Esophagus muscularis mucosa (tissue), 4 donors: ENCODE measurements at places on chromosomes 4 and X. TPM values are rescaled to one million over a fixed set of nuclear protein-coding genes. Genes with fewer than 3 reads are reported as not detected.

GRCh38 chr4:156933633-156934258 lies 37.9 kb downstream of the PDGFC start:
- DNase-seq = no peak

GRCh38 chrX:49003696-49004095 lies 1.6 kb upstream of the GRIPAP1 start:
- DNase-seq = no peak

- DNase-seq = no peak
Measured at GRCh38 chrX:50442426-50443116, 28.1 kb downstream of the DGKK start.

- DNase-seq = no peak
Measured at GRCh38 chr4:161320377-161320776, 843.4 kb downstream of the FSTL5 start.

GRCh38 chrX:13965531-13965930 lies 64.2 kb downstream of the GEMIN8 start:
- no peak for DNase-seq

- no peak for DNase-seq
Measured at GRCh38 chr4:40612283-40612682, 17.4 kb downstream of the RBM47 start.

DNA sequence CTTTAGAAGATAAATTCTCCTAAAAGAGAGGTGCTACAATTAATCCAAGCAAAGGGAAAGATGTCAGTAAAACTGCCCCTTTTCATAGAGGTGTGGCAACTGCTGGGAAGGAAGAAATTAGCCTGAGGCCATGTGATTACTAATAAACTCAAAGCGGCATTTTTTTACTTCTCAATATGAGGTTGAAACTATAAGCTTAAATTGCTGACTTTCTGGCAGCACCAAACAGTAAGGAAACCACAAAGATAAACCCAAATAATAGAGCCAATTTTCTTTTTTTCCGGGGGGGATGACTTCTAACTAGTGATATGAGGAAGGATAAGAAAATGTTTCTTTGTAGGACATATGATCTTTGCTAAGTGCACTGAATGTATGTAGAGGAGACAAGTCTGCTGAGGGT lies 30.9 kb downstream of the AR start:
- DNase-seq = no peak

DNA sequence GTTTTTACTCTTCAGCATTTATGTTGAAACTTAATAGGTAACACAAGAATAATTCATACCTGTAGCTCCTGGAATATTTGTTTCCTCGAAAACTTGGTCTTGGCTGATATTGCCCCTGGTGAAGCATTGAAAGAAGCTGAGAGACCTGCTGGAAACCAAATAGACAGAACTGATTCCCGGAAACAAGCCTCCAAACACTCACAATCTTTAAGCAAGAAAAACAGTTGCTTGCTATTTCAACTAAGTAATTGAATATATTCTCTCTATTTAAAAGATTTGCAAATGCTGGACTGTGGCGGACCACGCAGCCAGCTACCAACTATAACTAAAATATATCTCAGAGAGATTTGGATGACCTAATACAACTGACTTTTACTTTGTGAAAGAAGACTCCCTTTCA lies 3.6 kb downstream of the PCDH18 start:
- DNase-seq = no peak

DNA sequence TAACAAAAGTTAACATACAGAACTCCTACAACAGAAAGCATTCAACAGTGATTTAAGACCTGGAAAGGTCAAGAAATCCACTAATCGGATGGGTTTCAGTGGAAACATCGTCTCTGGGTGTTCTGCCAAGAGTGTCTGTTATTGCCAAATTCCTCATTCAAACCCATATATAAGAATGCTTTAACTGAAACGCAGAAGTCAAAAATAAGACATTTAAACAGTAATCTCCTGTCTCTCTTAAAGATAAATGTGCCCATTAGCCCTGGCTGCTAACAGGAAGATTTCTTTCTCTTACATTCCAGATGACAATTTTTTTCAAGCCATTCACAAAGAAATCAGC lies 31.5 kb downstream of the DCTD start:
- DNase-seq = no peak

GRCh38 chr4:159269116-159269515 lies 166.2 kb downstream of the RAPGEF2 start:
- no peak for DNase-seq

GRCh38 chr4:62252728-62253127 lies 1052.6 kb downstream of the ADGRL3 start:
- no peak for DNase-seq

DNA sequence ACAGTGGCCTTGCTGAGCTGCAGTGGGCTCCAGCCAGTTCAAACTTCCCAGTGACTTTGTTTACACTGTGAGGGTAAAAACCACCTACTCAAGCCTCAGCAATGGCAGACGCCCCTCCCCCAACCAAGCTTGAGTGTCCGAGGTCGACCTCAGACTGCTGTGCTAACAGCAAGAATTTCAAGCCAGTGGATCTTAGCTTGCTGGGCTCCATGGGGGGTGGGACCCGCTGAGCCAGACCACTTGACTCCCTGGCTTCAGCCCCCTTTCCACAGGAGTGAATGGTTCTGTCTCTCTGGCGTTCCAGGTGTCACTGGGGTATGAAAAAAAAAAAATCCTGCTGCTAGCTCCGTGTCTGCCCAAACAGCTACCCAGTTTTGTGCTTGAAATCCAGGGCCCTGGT lies 168.9 kb upstream of the INTU start:
- DNase-seq = no peak

- no peak for DNase-seq
Measured at GRCh38 chr4:167930166-167930565, 162.2 kb upstream of the ANXA10 start.

- DNase-seq = no peak
Measured at GRCh38 chr4:82898322-82899243, 2.0 kb upstream of the THAP9 start.

- no peak for DNase-seq
Measured at GRCh38 chr4:186676531-186677161, 47.0 kb downstream of the FAT1 start.

GRCh38 chrX:105263801-105264200 lies 43.3 kb upstream of the TEX13A start:
- no peak for DNase-seq

DNA sequence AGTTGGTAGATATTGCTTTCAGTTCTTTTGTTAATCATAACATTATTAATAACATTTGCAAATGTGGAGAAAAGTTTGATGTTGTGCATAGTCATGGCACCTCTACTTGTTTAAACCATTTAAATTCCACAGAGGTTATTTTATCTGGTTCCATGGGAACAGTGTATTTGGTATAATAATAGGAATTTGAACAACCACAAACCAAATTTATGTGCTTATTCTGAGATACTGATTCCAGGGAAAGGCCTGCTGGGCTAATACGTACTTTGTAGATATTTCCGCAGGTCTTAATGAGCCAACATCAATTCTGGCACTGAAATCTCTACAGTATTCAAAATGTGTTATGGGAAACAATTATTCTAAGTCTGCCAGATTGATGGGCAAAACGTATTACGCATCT lies 319.0 kb downstream of the DKK2 start:
- no peak for DNase-seq

The ZC4H2 gene
- total RNA-seq = 11.5 TPM

The UGT8 gene
- 0.17 TPM for total RNA-seq

The CC2D2A gene
- 23.0 TPM for total RNA-seq

The ITM2A gene
- 35.8 TPM for total RNA-seq

The IL13RA2 gene
- total RNA-seq = not detected

The GAGE12F gene
- total RNA-seq = not detected

The GPR82 gene
- total RNA-seq = 0.34 TPM

The TXK gene
- total RNA-seq = 2.1 TPM

The PQBP1 gene
- 53.6 TPM for total RNA-seq

The P2RY10 gene
- 5.0 TPM for total RNA-seq
